H54 (cell line): ENCODE measurements at places on chromosomes 7 and 10.

DNA sequence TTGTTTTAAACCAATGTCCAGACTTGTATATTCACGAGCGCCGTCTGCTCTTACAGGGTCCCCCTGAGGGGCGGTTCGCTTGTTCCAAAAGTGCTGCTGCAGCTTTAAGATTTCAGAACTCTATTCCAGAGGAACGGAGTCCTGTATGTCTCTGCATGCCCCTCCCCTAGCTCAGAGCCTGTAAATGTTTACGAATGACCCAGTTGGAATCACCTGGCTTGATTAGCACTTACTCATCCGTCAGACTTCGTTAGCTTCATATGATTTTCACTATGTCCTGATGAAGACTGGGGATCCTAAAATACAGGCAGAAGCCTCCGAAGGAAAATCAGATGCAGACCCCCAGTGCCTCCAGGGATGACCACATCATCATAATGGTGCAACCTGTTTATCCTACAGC, 4.5 kb upstream of the CHST15 start:
- no peak for DNase-seq

- no peak for DNase-seq
These were observed 638 bp downstream of the IQCE start for GRCh38 chr7:2559283-2559950.

DNA sequence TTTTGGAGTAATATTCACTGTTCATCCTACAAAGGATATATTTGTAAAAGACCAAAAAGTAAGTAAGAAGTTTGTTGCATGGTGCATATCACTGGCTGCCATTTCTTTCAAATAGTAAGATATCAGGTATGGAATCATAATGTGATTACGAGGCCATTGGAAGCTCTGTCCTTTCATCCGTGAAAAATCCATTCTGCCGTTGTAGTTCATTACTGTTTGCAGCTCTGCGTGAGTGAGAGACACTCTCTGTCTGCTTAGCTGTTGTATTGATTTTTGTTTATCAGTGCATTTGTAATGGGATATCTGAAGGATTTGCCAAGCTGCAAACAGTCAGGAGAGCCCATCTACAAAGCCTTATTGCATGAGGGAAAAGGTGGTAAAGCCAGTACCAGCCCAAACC, 44.1 kb upstream of the SLC39A12 start:
- no peak for DNase-seq

GRCh38 chr7:86965727-86966120, 93.7 kb downstream of the ELAPOR2 start:
- no peak for DNase-seq

GRCh38 chr7:75727881-75728593, 10.7 kb downstream of the HIP1 start:
- peak; percentile 55 for DNase-seq

- DNase-seq, result no peak
These were observed 69.2 kb downstream of the GNA12 start for GRCh38 chr7:2774935-2775334.

- no peak for DNase-seq
These were observed 90.0 kb downstream of the PLCE1 start for GRCh38 chr10:94083662-94084265.

DNA sequence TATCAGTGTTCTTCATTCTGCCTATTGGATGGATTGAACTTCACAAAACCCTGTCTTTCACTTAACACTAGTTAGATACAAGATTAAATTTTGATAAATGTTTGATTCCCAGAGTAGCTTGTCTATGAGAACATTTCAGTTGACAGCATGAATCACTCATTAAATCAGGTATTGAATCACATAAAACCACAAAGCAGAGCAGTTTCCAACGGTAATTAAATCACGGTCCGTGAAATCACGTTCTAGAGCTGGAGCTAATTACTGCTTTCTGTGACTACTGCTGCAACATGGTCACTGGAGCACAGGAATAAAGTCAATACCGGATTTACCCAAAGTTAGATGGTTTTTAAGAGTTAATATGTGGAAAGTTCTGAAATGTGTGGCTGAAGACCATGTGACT, 257.8 kb upstream of the PCDH15 start:
- DNase-seq, result no peak

GRCh38 chr7:68442931-68443631, 1155.2 kb upstream of the AUTS2 start:
- no peak for DNase-seq

- DNase-seq, result no peak
These were observed 127.1 kb downstream of the NXPH1 start for GRCh38 chr7:8560501-8560900.

DNA sequence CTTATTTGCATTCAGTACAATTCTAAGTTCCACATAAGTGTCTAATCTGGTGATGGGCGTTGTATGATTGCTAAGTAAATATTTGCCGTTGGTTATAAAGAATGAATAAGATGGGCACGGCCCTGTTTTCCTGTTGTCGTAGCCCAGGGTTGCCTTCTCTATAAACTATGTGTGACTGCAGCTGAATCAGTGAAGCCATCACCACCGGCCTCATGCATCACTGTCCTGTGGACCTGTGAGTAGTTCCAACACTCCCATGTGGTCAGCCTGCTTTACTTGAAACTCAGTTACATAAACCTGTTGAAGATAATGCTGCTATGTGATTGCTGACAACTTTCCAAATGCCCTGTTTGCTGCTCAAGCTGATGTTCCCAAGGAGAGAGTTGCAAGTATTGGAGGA, 21.6 kb upstream of the KLF6 start:
- DNase-seq, result no peak

- peak; percentile 71 for DNase-seq
These were observed 1.3 kb upstream of the FZD8 start for GRCh38 chr10:35643151-35644049.

GRCh38 chr10:120086066-120086465, 193.5 kb downstream of the SEC23IP start:
- DNase-seq, result no peak

DNA sequence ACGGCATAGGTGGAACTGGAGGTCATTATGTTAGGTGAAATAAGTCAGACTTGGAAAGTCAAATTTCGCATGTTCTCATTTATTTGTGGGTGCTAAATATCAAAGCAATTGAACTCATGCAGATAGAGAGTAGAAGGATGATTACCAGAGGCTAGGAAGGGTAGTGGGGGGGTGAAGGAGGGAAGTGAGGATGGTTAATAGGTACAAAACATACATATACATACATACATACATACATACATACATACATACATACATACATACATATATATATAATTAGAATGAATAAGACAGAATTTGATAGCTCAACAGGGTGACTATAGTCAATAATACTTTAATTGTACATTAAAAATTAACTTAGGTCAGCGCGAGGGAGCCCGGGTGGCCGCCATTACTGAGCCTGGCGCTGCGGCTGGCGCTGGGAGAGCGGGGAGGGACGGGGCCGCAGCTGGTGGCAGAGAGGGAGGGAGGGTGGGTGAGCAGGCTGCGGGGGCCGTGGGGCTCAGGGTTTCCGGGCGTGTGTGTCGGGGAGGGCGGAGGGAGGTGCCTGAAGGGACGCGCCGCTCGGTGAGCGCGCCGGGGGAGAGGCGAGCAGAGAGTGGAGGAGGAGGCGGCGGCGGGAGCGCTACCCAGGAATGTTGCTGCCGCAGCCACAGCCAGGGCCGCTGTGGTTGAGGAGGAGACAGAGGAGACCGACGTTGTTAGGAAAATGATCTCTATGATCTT, 85.8 kb upstream of the EGFR start:
- peak; percentile 97 for DNase-seq

DNA sequence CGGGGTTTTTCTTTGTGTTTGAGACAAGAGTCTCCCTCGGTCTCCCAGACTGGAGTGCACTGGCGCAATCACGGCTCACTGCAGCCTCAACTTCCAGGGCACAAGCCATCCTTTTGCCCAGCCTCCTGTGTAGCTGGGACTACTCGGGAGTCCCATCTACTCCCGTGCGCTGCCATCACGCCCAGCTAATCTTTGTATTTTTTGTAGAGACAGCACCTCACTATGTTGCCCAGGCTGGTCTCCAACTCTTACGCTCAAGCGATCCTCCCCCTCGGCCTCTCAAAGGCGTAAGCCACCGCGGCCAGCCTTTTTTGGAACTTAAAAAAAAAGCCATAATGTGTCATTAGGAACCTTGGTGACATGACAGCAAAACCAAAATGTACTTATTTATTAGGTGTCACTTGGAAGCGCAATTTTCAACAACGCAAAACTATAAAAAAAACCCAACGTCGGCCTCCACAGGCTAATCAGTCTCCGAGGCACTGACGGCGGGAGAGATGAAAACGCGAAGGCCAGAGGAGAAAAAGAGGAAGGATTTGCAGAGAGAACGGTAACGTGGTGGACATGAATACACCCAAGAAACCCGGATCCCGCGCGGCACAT, 911 bp upstream of the HNRNPH3 start:
- DNase-seq, result no peak

DNA sequence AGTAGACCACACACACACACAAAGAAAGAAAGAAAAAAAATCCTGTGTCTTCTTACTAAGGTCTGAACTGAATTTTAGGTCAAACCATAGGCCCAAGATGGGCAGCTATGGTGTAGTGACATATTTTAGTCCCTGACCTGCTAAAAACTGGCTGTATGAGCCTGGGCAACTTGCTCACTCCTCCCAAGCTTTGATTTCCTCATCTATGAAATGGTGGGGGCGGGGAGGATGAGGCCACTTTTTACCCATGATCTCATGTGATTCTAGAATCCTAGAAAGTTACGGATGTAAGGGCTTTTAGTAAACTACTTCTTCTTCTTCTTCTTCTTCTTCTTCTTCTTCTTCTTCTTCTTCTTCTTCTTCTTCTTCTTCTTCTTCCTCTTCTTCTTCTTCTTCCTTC, 6.1 kb upstream of the CCL24 start:
- DNase-seq, result no peak

GRCh38 chr7:106566196-106566595, 94.8 kb downstream of the CCDC71L start:
- no peak for DNase-seq

- DNase-seq, result peak; percentile 16
These were observed 11.7 kb downstream of the CASP2 start for GRCh38 chr7:143299840-143300239.

GRCh38 chr10:130361351-130362105, 225.3 kb downstream of the GLRX3 start:
- no peak for DNase-seq

- no peak for DNase-seq
These were observed 27.1 kb downstream of the MDH2 start for GRCh38 chr7:76074972-76075370.

DNA sequence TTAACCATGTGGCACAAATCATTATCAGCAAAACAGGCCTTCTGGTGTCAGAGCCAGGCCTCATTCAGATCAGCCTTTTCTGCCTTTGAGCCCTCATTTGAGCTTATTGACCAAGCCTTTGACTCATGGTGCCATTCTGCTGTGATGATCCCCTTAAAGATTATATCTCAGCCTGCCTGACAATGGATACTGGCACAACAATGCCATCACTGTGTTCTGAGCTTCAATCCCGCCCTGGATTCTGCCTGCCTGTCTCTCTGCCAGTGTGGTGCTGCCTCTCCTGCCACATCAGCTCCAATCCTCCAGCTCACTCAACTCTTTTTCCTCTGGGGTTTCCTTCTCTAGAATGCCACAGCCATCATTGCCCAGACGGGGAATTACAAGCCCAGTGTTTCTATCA, 52.6 kb downstream of the SRI start:
- DNase-seq, result no peak

GRCh38 chr10:17915181-17915580, 36.5 kb upstream of the SLC39A12 start:
- DNase-seq, result no peak

DNA sequence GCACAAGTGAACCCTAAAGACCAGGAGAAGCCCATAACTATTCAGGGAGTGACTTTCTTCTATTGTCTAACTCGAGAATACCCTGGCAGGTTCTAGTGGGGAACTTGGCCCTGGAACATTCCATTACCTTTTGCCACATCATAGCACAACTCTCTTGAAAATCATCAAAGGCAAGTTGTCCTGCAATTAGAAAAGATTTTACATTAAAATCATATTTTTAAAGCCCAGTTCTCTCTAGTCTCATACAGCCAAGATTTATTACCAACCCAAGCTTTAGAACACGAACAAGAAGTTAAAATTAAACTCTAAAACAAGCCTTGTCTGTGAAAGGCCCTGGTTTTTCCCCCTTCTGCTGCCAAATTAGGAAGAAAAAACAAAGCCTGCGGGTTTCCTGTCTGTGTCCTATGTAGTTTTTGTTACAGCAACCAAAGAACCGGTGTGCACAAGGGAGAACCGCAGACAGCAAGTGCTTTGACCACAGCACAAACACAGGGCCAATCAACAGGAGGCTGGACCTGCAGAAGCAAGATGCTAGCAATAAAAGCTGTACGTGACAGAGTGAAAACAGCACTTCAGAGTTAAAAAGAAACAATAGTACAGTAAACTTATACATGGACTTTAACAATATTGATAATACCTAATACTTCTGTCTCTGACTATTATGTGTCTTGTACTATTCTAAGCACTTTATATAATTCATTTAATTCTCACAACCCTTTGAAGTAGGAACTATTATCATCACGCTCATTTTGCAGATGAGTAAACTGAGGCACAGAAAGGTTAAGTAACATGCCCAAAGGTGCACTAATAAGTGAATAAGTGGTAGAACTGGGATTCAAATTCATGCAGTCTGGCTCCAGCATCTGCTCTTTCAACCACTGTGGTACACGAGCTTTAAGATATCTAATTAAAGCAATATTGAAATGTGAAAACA, 65.8 kb downstream of the STK17A start:
- DNase-seq, result no peak

DNA sequence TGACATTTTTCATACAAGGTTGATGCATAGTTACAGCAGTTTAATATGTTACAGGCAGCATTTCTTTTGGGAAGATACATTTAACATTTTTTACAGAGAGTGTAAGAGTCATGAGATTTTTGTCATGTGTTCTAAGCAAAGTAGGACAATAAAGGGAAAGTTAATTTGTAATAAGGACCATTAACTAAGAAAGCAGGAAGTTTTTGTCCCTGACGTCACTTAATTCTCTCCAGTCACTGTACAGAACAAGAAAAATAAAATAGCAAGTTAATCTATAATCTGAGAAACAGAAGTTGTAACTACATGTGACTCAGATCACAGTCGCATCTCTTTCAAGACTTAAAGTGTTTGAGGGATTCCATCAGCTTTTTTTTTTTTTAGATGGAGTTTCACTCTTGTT, 49.5 kb upstream of the CAPZA2 start:
- DNase-seq, result no peak

DNA sequence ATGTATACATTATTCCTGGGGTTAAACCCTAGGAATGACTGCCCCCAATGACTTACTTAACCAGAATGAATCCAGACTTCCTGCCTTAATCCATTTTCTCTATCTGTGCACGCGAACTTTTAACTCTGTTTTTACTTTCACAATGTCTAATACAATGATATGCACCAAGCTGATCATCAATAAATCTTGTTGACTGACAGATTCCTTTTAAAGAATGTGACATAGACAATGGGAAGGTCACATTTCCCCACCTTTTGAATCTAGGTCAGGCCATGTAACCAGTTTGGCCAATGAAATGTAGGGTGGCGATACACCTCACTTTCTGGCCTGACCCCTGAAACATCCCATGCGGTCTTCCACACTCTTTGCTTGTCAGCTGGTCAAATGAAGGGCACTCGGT, 23.2 kb upstream of the ELAPOR2 start:
- no peak for DNase-seq
